ENCODE measurements at places on chromosomes 2 and 18.

DNA sequence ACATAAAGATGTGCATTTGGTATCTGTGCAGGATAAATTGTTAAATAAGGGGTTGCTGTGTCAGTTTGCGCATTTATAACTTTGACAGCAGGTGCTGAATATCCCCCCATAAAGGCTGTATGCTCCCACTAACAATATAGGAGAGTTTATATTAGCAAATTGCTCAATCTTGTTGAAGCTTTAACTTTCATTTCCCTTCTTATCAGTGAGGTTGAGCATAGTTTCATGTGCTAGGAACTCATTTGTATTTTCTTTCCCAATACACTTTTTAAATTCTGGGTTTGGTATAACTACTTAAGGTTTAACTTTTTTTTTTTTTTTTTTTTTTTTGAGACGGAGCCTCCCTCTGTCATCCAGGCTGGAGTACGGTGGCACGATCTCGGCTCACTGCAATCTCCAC, 89.0 kb downstream of the FAM117B start:
- DNase-seq = no peak

GRCh38 chr2:186949726-186950256, 100.8 kb upstream of the ZSWIM2 start:
- DNase-seq = no peak

DNA sequence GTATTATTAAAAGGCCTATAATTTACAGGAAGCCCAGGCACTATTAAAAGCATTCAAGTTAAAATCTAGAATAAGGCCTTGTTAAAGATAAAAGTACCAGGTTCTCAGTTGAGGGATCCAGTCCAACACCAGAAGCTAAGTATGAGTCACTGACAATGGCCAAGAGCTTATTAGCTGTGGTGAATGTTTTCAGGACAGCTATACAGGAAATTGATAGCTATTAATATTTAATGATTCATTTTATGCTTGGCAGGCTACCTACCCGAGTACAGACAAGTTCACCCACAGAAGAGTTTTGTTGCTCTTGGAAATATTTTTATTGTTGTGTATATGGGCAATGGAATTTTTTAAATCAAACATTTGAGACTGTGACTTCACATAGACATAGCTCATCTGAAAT, 729.6 kb upstream of the ZNF804A start:
- DNase-seq = no peak

GRCh38 chr2:106011380-106011779, 182.7 kb downstream of the UXS1 start:
- DNase-seq = no peak

- peak; percentile 36 for DNase-seq
Measured at GRCh38 chr2:163670929-163671328, 64.9 kb downstream of the FIGN start.

DNA sequence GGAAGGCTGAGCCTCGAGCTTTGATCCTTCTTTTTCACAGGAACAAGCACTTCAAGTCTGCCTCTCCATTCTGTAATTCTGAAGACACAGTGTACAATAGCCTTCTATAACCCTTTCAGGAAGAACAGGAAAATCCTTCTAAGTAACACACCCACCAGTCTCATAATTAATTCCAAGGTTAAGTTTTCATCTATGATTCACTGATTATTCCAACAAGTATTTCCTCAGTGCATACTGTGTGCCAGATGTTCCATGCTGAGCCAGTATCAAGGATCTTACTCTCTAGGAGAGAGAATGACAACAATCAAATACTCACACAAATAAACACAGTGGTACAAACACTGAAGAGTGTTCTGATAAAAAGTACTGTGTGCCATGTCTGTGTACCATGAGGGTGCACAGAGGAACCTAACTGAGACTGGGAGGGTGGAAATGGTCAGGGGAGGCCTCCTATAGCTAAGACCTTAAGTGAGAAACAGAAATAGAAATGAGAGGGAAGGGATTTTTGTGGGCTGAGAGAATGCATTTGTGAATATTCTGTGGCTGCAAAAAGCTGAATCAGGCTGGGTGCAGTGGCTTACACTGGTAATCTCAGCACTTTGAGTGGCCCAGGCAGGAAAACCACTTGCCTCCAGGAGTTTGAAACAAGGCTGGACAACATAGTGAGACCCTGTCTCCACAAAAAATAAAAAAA, 7.3 kb upstream of the MTLN start:
- no peak for DNase-seq

GRCh38 chr2:157872791-157873190, 3.3 kb downstream of the ACVR1 start:
- DNase-seq = no peak

DNA sequence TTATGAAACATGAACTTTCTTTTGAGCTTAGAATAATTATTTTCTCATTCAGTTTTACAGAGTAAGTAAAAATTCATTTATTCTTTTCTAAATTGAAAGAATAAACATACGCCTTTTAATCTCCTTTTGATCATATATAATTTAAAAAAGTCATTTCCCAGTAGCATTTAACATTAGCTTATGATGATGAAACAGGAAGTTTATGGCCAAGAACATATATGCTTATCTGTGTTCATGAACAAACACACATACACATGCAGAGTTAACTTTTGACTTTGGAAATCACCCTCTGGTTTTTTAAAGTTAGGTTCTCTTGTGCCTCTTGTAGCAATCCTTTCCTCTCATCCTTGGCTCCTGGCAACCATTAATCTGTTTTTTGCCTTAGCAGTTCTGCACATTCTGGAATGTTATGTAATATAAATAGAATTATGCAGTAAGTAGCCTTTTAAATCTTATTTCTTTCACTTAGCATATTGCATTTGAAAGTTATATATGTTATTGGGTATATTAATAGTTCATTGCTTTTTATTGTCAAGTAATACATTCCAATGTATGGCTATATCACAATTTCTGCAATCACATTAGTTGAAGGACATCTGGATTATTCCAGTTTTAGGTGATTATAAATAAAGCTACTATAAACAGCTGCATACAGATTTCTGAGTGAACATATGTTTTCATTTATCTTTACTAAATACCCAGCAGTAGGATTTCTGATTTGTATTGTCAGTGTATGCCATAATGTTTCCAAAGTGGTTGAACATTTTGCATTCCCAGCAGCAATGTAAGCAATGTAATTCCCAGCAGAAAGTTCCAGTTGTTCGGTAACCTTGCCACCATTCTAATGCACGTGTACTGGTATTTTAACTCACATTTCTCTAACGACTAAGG, 210.3 kb downstream of the ZRANB3 start:
- no peak for DNase-seq

DNA sequence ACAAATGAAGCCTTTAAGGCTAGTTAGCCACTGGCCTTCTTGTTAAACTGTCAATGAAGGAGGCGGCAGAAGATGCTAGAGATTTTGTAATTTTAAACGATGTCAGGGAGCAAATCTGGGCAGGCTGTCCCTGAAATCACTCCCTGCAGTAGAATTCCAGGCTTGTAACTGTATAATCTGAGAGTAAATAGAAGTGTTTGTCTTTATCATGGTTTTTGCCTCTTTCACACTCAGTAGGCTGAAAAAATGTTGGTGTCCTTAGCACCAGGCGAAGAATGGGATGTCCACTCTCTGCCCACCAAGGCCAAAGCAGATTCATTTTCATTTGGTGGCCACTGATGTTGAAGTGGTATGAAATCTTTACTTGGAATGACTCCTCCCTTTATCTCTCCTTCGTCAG, 136.9 kb upstream of the THSD7B start:
- no peak for DNase-seq

GRCh38 chr2:120353591-120353898, 7.6 kb downstream of the INHBB start:
- DNase-seq = no peak

DNA sequence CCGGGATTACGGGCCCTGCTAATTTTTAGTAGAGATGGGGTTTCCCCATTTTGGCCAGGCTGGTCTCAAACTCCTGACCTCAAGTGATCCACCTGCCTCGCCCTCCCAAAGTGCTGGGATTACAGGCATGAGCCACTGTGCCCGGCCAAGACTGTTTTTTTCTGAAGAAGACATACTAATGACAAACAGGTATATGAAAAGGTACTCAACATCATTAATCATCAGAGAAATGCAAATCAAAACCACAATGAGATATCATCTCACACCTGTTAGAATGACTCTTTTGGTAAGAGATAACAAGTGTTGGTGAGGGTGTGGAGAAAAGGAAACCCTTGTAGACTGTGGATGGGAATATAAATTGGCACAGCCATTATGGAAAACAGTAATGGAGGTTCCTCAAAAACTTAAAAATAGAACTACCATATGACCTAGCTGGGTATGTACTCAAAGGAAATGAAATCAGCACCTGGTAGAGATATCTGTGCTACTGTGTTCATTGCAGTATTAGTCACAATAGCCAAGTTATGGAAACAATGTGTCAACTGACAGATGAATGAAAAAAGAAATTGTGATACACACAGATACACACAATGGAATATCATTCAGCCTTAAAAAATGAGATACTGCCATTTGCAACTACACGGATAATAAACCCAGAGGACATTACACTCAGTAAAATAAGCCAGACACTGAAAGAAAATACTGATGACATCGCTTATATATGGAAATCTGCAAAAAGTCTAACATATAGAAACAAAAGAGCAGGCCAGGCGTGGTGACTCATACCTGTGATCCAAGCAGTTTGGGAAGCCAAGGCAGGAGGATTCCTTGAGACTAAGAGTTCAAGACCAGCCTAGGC, 20.8 kb downstream of the SOS1 start:
- DNase-seq = no peak

- no peak for DNase-seq
Measured at GRCh38 chr18:73419531-73419930, 551.7 kb upstream of the NETO1 start.

- no peak for DNase-seq
Measured at GRCh38 chr18:22505141-22505591, 87.5 kb upstream of the CTAGE1 start.

- no peak for DNase-seq
Measured at GRCh38 chr2:12419803-12420202, 296.9 kb upstream of the TRIB2 start.

- DNase-seq = no peak
Measured at GRCh38 chr18:36350839-36351469, 53.4 kb downstream of the FHOD3 start.

DNA sequence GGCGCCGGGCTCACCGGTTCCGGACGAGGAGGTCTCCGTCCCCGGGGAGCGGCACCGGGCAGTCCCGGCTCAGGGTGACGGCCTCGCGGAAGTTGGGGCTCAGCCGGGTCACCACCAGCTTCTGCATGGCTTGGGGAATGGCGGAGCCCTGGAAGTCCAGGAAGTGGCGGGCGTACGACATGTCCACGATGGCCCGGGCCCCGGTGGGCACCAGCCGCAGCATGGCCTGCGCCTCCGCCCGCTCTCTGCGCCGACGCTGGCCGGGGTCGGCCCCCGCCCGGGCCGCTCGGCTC, 157 bp downstream of the PTGR3 start:
- DNase-seq = no peak

- DNase-seq = no peak
Measured at GRCh38 chr18:30432349-30432748, 610.2 kb downstream of the DSC3 start.

GRCh38 chr2:172372436-172372835, 55.0 kb upstream of the ITGA6 start:
- DNase-seq = no peak

- DNase-seq = no peak
Measured at GRCh38 chr2:145807968-145808367, 1288.0 kb upstream of the ZEB2 start.

DNA sequence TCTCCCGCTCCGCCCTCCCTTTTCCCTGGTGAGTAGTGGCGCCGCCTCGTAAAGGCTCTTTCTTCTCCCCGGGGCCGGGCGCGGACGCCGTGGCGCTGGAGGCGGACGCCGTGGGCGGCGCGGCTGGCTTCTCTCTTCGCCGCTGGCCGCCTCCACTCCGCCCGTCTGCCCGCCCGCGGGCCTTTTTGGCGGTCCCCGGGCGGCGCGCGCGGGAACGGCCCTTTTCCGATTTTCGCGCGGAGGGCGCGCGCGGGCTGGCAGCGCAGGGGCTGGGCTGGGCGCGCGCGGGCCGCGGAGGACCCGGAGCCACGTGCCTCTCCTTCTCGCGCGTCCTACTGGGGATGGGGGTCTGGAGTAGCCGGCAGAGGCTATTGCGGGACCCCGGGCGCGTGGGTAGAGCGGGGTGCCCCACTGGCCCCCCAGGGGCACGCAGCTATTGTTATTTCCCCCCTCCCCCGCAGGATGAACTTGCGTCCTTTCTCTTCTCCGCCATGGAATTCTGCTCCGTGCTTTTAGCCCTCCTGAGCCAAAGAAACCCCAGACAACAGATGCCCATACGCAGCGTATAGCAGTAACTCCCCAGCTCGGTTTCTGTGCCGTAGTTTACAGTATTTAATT, 472 bp downstream of the SLC20A1 start:
- peak; percentile 71 for DNase-seq

DNA sequence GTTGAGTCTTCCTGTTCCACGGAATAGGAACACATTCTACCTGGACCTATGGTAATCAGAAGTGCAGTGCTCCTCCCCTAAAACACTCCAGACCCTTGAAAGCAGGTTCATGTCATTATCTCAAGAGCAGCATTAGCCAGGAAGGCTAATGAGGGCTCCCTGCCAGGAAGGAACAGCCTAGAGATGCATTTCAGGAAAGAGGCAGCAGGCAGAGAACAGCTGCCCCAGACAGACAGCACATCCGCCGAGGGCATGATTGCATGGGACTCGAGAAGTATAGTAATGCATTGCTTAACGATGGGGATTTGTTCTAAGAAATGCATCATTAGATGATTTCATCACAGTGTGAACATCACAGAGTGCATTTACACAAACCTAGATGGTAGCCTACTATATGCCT, 171.5 kb downstream of the ALK start:
- DNase-seq = no peak

GRCh38 chr18:54149078-54149697, 75.3 kb downstream of the MBD2 start:
- DNase-seq = no peak

DNA sequence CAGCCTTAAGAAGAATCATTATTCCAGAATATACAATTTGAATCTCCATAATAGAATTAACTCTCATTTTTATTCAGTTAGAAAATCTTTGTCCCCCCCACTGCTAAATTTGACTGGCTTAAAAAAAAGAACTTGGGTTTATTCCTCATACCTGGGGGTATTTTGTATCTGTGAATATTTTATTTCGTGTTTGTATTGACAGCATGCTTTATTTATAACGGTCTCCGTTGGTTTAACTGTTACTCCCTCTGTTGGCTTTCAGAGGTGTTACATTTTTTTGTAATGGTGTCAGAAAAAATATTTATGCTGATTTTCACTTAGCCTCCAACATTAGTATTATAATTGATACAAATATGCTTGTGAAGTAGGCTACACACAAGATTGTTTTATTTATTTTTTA, 109.1 kb downstream of the HAUS1 start:
- no peak for DNase-seq

- no peak for DNase-seq
Measured at GRCh38 chr18:57296336-57296735, 56.0 kb upstream of the ST8SIA3 start.
